ENCODE measurements at places on chromosomes 6 and 20.

DNA sequence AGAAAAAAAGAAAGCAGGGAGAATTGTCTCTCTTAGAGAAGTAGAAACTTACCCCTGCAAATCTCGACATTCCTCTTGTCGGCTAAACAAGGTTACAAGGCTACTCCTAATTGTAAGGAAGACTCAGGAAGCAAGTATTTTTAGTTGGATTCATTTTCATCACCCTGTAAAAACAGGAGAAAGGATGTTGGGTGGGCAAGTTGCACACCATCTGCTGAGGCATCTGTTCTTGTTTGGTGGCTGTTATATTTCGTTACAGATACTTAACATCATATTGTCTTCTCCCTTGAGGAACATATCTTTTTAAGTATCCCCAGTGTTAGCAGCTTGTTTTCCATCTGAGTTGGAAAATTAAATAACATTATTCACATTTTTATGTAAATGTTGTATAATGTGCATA lies 187.5 kb downstream of the PLCB4 start:
- no peak for DNase-seq

GRCh38 chr20:50313522-50313820 lies 122.8 kb downstream of the CEBPB start:
- no peak for DNase-seq

DNA sequence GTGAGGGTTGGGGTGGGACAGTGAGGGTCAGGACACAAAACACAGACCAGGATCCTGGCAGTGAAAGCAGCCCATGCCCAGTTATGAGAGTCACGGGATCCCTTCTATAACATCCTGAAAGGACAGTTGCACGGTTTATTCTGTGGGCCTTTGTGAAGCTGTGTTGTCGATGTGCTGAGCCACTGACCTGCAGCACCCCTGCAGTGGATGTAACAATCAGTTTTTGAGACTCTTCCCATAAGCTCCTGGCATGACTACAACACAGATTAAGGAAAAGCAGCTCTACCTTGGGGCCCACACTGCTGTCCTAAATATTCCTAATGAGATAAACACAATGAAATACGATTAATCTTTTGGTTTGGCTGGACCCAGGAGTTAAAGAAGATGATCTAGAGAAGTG lies 3.7 kb downstream of the PYGB start:
- DNase-seq: no peak

DNA sequence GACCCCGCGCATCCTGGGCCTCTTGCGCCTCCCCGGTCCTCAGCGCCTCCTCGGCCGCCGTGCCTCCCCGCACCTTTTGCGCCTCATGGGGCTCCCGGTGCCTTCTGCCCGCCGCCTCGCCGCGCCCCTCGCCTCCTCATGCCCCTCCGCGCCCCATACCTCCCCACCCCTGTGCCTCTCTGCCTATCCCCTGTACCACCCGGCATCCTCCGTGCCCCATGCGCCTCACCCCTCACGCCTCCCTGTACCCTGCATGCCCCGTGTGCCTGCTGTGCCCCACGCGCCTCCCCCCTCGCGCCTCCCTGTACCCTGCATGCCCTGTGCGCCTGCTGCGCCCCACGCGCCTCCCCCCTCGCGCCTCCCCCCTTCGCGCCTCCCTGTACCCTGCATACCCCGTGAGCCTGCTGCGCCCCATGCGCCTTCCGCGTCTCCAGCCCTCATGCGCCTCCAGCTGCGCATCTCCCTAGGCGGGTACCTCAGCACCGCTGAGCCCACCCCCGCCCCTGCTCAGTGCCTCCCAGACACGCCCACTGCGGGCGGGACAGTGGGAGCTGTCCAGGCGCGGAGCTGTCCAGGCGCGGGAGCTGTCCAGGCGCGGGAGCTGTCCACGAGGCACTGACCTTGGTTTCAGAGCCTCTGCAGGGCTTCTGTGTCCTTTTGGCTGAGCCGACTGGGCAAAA lies 37.1 kb downstream of the IGF2R start:
- no peak for DNase-seq

DNA sequence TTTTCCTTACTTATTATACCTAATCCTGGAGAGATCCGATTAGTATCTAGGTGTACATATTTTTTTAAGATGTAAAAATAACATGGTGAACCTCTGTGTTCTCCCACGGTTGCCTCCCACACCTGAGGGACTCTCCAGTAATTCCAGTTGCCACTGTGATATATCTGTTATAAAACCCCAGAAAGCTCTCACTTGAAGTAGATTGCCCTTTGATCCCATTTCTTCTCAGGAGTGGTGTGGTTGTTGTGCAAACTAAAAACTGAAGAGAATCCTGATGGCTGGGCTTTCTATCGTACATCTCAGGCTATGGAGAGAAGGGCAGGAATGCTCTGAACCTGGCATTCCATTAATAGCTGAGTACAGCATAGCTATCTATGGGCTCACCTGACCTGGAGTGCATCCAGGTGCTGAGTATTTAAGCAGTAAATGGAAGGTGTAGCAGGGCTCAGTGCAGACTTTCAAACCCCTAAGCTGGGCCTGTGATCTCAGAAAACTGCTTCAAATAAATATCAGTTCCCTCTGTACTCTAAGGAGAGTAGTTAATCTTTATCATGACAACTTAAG lies 41.0 kb downstream of the VGLL2 start:
- no peak for DNase-seq

DNA sequence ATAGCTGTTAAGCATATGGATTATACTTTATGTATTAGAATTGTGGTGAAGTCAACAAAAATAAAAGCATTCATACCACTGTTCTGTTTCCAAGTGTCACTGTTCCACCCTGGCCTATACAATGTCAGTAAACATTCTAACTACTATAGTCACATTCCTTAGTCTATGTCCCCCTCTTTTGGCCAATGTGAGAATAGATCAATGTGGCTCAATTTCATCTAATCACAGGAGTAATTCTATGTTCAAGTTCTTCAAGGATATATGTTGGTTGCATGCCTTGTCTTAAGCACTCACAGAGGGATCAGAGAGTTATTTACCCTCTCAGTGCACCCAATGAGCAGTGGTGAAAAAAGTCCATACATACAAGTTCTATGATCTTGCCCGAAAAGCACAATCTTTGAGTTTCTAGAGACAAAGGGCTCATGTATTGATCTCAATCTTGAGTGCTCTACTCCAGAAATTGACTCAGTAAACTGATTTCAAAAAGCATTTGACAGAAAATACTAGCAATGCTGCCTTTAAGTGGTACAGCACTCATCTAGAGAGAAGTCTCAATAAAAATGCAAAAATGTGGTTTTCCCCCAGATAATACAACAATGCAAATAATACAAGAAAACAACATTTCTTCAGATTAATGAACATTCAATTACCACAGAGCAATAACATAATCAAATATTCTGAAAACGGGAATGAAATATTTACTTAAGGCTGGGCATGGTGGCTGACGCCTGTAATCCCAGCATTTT lies 16.5 kb downstream of the SMLR1 start:
- DNase-seq: peak; percentile 15

DNA sequence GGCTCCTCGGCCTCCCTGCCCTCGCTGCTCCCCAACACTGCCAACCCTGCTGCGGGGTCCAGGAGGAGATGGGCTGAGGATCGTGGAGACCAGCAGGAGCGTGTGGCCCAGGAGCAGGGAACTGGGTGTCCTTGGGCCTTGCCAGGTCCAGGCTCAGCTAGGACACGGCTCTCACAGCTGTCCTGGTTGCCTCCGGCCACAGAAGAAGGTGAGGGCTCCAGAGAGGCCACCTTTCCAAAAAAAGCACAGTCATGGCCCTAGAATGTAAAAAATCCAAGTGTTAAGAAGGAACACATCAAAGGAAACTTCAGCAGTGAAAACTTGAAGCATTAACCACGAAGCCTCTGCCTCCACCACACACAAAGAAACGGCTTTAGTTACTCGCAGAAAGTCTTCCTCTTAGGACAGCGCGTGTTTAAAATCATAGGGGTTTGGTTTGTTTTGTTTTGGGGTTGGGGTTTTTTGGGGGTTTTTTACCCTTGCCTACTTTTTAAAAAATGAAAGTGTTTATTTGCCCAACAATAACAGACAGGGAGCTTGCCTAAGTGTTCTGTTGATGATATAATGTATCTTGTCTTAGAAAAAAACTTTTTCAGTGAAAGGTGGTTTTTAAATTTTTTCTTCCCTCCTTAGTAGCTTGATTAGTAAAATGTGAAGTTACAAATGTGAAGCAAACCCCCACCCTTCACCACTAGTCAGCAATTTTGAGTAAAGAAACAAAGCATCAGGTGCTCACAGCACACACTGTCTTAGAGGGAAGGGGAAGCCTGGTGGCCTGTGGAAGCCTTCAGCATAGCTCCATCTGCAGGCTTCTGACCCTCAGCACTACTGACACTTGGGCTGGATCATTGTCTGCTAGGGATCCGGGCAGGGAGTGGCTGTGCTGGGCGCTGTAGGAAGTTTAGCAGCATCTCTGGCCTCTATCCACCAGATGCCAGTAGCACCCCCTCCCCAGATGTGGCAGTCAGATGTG lies 60.0 kb downstream of the PTPN1 start:
- no peak for DNase-seq

GRCh38 chr20:11917663-11918062 lies at the start of gene BTBD3:
TSS of gene BTBD3 (plus strand) at chr20:11917893. CDS start at chr20:11918276, 383 bp downstream.
- DNase-seq: peak; percentile 73

DNA sequence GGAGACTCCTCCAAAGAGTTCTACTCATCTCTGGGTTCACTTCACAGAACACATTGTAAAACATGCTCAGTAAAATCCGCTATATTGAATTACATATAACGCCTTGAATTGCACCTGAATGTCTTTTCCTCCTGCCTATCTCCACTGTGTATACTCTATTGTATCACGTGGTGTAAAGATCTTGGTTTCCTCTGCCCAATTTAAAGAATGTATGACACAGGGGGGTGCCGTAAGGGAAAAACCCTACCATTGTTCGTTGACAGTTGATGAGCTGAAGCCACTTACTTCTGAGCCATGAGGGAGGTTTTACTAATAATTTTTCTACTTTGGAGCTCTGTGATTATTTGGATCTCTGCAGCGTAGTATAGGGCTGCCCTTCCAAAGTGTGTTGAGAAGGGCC lies 6.0 kb downstream of the ASF1A start:
- no peak for DNase-seq

DNA sequence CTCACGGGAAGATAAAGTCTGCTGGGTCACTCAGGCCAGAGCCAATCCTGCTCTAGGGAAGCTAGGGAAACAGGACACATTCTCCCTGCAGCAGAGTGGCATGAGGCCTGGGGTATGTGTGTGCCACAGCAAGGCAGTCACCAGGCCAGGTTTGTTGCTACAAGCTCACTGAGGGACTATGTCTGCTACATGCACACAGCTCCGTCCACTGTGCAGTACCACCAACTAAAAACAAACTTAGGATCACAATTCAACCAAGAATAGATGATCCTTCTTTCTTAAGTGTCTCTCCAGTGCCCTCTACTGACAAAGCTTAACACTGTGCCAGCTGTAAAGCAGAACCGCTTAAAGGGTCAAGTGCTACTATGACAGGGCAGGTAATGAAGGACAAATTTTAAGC lies 192.5 kb downstream of the PTPRK start:
- no peak for DNase-seq

DNA sequence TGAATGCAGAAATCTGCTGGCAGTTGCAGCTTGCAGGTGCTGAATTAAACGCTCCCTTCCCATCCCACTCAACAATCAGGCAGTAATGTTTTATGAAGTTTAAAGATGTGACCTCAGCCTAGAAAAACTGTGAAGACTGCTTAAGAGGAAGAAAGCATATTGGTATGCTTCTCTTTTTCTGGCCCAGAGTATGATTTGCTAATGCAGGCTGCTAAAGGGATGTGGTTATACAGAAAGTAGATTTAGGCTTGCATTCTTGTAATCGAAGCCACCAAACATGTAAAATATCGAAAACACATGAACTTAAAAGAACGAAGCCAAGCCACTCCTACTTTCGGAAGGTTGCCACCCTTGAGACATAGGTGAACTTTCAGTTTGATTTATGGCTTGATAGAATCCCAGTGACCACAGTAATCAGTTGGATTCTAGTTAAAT lies 40.7 kb downstream of the MAP3K5 start:
- DNase-seq: no peak

- no peak for DNase-seq
Observed at GRCh38 chr20:31679357-31680285, 41.9 kb downstream of the COX4I2 start.

GRCh38 chr6:227812-228338 lies 64.4 kb upstream of the DUSP22 start:
- no peak for DNase-seq

- DNase-seq: no peak
Observed at GRCh38 chr6:148195511-148195910, 147.1 kb upstream of the SASH1 start.

DNA sequence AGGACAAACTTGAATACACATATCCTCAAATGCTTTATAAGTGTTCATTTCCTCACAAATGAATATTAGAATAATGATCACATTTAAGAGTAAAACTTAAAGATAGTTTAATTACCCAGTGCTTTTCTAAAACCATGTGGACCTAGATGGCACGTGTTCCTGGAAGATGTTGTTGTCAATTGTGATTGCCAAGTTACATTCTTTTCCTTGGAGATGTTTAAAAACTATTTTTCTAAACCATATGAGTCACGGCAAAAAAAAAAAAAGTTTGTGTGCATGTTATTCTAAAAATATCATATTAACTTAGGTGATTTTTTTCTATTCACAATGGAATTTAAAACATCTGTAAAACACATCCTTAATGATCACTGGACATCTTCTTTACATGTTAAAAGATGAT lies 51.1 kb downstream of the RCAN2 start:
- DNase-seq: no peak

- DNase-seq: no peak
Observed at GRCh38 chr6:140175486-140175885, 801.0 kb upstream of the CITED2 start.

DNA sequence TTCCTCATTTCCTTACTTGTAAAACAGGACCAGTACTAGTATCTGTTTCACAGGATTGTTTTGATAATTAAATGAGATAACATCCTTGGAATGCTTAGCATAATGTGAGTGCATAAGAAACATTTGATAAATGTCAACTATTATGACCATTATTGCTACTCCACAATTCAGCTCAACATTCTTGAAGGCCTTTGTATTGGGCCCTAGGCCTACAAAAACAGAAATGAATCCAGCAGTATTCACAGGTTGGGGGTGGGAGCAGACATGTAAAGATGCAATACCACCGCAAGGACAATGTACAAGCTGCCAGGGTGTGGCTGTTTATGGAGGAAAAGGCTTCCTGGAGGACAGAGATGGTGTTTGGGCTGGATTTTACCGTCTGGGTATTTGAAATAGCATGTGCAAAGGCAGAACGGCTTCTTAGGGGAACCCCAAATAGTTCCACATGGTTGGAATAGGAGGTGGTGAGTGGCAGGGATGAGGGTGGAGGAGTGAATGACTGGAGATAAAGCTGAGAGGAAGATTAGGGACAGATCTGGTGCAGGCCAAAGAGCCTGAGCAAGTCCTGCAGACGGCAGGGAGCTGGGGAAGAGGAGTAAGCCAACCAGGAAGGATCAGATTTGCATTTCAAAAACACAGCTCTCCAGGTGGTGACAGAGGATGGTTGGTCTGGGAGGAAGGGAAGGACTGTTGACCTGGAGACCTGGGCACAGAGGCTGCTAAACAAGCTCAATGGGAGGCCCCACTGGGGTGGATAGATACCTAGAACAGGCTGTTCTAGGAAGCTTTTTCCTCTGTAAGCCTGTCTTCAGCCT lies 57.0 kb upstream of the EPB41L1 start:
- DNase-seq: peak; percentile 68
